Nucleus accumbens (tissue), 56 donors: ENCODE measurements at places on chromosomes 6 and 20.

DNA sequence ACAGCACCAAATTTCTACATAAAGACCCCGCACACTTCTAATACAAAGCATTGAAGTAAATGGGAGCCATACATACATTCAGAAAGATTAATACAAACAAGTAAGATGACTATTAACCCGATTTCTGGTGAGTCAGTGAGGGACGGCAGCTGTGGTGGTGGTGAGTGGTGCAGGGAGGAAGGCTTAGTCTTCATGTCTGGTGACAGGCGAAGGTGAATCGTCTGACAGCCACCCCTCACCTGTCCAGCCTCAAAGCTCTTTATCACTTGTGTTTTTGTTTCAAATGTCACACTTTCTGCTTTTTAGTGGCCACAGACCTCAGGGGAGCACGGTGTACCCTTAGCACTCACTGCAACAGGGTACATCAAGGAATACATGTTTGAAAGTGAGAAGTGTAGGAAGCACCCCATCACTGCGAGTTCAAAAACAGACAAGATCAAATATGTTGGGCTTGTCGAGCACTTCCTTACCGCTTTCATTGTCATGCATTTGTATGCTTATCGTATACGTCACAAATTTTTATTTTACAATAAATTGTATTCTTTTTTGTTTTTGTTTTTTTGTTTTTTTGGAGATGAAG is 63.5 kb downstream of the IRF4 start:
- no peak for DNase-seq

- DNase-seq, result no peak
These were observed 19.5 kb downstream of the NHLRC1 start for GRCh38 chr6:18102783-18103509.

DNA sequence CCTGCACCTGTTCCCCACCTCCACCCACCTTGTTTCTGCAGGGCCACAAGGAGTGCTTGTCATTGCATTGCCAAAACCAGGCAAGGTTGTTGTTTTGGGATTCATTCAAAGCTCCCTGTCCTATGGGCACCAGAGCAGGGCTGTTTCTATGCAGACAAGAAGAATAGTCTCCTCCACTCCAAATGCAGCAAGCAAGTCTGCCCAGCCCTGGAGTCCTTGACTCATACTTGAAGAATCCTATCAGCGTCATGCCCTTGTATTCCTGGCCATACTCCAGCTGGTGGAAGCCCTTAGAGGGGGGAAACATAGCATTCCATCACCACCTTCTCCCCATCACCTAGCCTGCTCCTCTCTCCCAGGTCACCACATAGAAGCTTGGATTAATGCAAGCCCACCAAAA is 145.3 kb upstream of the ECI2 start:
- DNase-seq, result no peak

GRCh38 chr6:16496991-16497801 is 258.8 kb downstream of the GMPR start:
- DNase-seq, result no peak

- no peak for DNase-seq
These were observed 14.7 kb downstream of the NUP153 start for GRCh38 chr6:17691925-17692538.

GRCh38 chr20:36601540-36601939 is 4.0 kb upstream of the RAB5IF start:
- no peak for DNase-seq

- DNase-seq, result no peak
These were observed 490.4 kb downstream of the FRK start for GRCh38 chr6:115570331-115570730.

DNA sequence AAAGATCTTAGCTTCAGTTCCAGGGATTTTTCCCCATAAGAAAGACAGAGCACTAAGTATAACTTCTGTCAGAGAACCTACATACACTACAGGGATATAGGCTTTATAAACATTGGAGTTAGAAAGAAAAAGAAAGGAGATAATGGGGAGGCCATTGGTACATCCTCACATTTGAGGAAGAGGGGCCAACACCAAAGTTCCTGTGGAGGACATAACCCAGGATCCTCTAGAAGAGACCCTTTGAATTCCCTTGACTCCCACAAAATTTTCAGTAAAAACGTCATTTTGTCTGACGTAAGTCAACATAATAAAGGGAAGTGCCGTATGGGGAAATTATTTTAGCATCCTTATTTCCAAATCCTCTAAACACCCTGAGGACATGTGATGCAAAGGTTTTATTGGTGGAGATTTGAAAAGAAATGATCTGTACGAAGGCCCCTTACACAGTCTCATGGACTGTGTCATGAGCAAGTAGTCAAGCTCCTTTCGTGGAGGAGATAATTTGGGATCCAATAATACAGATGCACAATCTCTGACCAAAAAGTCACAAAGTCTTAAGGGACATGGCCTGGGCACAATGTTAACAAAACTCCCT is 33.2 kb downstream of the HLA-DRA start:
- no peak for DNase-seq
